Activated CD8-positive, alpha-beta memory T cell treated with anti-CD3 and anti-CD28 coated beads, Interleukin-2, amount 10 ng/mL, durations not matched to agents 7 days and 5 days (primary cell): ENCODE measurements at places on chromosomes 1 and 21. TPM values are rescaled to one million over a fixed set of nuclear protein-coding genes. Genes with fewer than 3 reads are reported as not detected.

DNA sequence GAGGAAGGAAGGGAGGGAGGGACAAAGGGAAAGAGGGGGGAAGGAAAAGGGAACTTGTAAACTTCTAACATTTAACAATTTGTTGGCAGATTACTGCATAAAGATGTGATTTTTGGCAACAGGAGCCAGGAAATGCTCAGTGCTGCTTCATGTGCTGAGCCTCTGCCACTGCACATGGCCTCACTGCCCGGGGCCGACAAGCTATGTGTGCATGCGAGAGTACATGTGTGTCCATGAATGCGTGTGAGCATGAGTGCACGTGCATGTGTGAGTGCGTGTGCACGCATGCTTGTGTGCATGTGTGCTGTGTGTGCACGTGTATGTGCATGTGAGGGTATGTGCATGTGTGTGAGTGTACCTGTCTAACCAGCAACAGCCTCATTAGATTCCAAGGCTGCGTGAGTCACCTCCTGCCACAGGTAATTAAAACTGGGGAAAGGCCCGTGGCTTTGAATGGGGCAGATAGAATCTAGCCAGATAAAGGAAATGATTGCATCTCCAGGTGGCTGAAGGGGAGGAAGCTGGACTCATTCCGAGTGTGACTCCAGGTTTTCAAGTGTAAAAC is 41.4 kb upstream of the TSPEAR start:
- no peaks in the 10 kb centered on the region for H3K36me3 ChIP-seq
- H3K4me1 ChIP-seq, result no peaks in the 10 kb centered on the region
- H3K4me3 ChIP-seq, result no peak overlapping the region
- no peak overlapping the region for H3K27ac ChIP-seq
- H3K27me3 ChIP-seq, result peaks cover 10% of the 10 kb centered on the region

GRCh38 chr1:60911966-60912697 is 170.2 kb upstream of the NFIA start:
- no peak overlapping the region for H3K4me3 ChIP-seq
- peaks cover 20% of the 10 kb centered on the region for H3K27me3 ChIP-seq
- no peaks in the 10 kb centered on the region for H3K36me3 ChIP-seq
- H3K27ac ChIP-seq, result no peak overlapping the region

- no peaks in the 10 kb centered on the region for H3K27me3 ChIP-seq
- H3K27ac ChIP-seq, result no peak overlapping the region
- H3K36me3 ChIP-seq, result no peaks in the 10 kb centered on the region
- H3K4me1 ChIP-seq, result peaks cover 3% of the 10 kb centered on the region
- DNase-seq, result no peak
- no peak overlapping the region for H3K4me3 ChIP-seq
Measured at GRCh38 chr1:88398338-88398737, 285.7 kb upstream of the PKN2 start.

The DNASE2B gene
- not detected for total RNA-seq
